Activated T-helper 1 cell treated with anti-CD3 and anti-CD28 coated beads, Interleukin-2, amount 50 U/mL, for 16 hours (primary cell): ENCODE measurements at places on chromosomes 7 and 10.

DNA sequence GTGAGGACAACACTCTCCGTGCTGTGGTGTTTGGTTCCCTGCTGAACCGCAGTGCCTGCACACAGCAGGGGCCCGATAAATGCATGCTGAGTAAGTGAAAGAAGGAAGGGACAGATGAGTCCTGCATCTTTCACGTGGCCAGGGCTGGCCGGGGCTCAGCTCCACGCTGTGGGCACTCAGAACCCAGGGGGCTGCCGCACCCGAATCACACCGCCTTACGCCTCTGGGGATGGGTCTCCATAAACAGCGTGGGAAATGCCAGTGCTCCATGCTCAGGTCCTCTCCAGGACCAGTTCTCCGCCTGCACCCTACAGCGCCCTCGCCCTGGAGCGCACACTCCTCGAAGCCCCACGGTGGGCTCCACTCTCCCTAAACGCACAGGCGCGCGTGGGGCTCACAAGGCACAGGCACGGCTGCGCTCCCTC, 38.1 kb downstream of the RASGEF1A start:
- no peak for DNase-seq

GRCh38 chr7:72493850-72494661, 81.9 kb upstream of the CALN1 start:
- no peak for DNase-seq

DNA sequence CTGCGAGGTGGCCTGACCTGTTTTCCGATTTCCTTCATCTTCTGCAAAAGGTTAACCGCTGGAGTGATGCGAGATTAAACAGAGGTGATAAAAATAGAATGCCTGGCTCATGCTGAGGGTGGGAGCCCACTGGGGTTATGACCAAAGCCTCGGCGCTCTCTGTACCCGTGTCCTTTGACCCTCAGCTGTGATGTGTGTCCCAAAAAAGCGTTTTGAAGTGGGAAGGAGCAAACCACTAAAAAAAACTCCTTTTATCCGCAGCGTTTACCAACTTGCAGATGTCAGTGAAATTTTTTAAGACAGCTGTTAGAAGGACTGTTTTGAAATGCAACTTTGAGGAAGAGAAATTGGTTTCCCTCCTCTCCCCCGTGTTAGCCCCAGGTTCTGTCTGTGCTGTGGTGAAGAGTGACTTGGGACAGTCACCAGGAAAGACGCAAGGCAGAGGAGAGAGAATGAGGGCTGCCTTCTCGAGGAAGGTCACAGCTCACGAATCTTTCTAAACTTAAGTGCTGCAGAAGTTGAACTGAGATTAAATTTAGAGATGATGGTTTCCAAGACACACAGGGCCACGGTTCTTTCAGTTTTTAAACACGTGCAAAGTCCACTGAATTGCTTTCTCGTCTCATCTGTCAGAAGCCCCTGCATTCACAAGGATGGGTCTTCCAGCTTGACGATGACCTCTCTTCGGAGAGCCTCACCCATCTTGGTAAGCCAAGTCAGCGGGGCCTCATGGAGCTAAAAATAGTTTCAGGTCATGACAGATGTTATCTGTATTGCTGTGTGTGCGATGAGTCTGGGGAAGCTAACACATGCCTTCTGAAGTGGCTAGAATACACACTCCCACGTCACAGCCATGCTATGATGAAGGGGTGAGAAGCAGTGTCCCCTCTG, 27.6 kb downstream of the AMZ1 start:
- no peak for DNase-seq

DNA sequence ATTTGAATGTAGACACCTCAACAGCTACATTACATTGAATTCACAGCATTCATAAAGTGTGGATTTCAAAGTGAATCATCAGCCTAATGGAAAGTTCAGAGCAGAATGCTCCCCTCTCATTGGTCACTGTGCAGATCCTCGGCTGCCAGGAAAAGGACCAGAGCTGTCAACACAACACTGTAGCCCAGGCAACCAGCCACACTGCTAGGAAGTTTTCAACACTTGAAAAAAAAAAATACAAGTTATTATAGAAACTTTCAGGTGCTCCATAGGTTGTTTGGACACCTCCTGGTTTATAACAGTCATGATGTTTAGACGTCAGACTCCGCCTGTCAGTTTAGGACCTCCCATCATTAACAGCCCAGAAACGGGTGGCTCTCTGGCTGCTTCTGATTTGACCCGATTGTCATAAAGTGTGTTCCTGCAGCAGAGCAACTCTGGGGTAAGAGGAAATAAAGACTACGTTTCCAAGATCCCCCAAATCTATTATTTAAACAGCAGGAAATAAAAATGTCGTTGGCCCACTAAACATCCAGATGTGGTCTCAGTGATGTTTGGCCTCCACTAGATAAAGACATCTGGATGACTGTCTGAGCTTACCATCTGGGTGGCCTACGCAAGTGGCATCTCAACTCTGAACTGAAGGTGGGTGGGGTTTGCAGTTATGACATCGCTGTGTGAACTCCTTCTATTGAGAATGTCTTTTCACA, 117.4 kb downstream of the CABCOCO1 start:
- no peak for DNase-seq

DNA sequence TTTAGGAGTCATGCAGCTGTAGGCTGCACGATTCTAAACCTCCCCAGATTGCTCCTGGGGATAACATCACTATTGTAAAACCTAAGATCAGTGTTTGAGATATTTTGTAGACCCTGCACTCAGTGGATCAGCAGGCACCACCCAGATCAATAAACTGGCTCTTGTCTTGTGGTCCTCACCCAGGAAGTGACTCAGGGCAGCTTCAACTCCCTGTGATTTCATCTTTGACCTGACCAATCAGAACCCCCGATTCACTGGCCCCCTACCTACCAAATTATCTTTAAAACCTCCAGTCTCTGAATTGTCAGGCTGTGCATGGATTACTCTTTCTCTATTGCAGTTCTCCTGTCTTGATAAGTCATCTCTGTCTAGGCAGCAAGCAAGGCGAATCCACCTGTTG, 25.7 kb downstream of the ARL5B start:
- DNase-seq = no peak

DNA sequence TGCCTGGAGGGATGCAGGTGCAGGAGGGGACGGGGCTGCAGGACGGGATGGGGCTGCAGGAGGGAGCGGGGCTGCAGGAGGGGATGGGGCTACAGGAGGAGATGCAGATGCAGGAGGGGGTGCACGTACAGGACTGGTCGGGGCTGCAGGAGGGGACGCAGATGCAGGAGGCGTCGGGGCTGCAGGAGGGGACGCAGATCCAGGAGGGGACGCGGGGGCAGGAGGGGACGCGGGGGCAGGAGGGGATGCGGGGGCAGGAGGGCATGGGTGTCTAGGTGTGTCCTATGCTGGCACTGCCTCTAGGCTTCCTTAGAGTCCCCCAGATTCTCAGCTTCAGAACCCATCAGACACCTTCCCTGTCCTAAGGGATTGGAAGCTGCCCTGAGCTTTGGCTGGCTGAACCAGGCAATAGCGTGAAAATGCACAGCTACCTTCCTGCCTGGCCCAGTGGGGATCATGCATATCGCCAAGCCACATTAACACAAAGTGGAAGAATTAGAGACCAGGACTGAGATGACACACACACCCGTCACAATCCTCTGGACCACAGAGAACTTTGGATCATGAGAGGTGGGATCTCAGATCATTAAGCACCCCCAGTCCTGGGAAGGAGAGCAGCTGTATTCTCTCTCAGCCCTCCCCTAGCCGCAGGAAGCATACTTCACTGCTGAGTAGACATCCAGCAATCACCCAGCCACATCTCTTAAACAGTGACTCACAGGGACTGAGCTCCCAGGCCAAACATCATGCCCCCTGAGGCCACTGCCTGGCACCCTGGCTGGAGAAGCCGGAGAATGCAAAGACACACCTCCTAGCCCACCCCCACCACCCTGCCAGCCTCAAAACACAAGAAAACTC, 67.3 kb downstream of the VWA2 start:
- no peak for DNase-seq

GRCh38 chr7:146878901-146879300, 762.3 kb downstream of the CNTNAP2 start:
- no peak for DNase-seq

GRCh38 chr10:100009283-100009792, 409 bp downstream of the DNMBP start:
- DNase-seq = no peak

GRCh38 chr10:118805146-118805545, 50.4 kb upstream of the CACUL1 start:
- no peak for DNase-seq

DNA sequence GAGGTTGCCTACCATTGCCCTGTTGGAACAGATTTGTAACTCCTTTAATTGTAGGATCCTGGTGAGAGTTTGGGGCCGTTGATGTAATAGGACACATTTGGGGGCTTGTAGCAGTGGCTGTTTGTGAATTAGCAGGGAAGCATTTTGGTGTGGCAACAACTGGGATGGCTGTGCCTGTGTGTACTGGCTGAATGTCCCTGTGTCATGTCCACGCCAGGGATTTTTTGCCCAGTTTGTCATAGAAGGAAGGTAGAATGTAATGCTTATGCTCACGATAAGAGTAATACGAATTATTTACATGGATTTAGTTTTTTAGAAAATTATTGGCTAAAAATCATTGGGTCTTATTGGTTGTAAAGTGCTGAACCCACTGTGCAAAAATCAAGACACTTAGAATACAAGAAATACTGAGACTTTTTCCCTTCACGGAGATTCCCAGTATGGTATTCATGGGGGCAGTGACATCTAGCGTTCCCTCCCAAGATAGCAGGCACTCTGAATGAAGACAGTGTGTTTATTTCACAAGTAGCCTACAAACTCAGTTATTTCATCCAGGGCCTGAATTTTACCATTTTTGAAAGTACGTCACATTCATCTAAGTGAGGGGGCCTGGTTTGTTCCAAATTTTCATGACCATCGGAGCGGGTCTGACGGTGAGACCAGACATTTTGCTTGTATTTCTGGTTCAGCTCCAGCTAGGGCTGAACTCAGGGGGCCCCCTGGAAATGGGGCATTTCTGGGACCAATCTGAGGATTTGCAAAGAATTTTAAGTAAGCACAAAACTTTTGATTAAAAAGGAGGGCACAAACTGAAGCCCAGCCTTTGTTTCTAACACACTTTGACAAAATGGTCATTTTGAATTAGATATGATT, 74.7 kb downstream of the CACNB2 start:
- DNase-seq = no peak

- no peak for DNase-seq
These were observed 3.5 kb downstream of the TEX36 start for GRCh38 chr10:125679436-125679835.

- no peak for DNase-seq
These were observed 418.0 kb upstream of the ETV1 start for GRCh38 chr7:14407246-14408015.
